ENCODE measurements at places on chromosomes 7 and 10. TPM values are rescaled to one million over a fixed set of nuclear protein-coding genes. Genes with fewer than 3 reads are reported as not detected.

The FGFBP3 gene
- 7.7 TPM for total RNA-seq

DNA sequence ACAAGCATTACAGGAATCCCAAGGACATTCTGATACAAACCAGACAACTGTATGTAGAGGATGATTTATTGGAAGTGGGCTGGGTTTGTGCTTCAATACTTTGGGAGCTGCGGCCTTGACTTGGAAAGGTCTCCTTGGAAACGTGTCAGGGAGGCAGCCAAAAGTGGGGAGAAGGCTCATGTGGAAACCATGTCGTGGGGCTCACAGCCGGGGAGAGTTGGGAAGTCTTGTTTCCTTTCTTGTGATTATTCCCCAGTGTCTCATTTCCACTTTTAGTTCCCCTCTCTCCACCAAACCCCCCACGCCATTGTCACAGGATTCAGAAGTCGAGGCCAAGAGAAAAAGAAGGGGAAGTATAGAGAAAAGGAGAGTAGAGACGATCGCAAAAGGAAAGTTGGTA lies 53.9 kb upstream of the SFMBT2 start:
- no peak for DNase-seq

DNA sequence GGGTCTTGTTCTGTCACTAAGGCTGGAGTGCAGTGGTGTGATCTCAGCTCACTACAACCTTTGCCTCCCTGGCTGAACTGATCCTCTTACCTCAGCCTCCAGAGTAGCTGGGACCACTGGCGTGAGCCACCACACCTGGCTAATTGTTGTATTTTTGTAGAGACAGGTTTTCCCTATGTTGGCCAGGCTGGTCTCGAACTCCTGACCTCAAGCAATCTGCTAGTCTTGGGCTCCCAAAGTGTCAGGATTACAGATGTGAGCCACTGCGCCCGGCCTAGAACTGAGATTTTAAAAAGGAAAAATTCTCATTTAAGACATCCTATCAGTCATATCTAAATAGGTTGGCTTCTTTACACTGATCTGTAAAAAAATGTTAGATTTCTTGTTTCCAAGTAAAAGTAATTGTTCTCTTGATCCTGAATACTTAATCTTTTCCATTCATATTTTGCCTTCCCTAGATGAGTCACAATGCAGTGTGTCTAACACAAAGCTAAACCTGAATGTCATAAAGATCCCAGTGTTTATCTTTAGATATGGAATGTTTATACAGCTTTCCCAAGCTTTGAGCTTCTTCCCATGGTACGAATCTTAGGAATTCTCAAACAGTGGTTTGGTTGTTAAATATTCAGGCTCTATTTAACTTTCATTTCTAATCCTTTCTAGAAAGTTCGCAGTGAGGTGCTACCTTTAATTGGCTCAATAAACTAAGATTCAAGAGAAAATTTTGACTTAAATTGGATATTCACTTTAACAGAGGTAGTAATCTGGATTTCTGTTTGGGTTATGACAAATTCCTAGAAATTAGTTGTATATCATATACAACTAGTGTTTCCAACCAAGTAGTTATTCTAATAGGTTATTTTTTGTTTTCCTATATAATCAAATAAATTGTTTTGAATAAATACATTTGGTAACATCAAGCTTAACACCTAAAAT lies 12.1 kb upstream of the LAMB1 start:
- DNase-seq = no peak

DNA sequence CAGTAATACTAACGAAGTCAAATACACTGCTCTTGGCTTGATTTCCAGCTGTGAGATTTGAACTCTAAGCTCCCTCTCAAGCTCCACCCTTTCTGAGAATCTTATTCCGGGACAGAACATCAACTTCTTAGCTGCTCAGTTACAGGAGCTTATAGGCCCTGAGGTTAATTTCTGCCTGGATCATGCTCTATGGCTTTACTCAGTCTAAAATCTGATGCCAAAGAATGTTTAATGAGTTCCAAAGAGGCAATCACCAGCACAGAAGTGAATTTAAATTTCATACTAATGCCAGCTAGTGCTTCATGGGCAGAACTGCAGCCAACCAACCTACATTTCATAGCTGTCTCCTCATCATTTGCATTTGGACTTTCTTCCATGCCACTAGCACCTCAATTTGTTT lies 707.2 kb downstream of the MAGI2 start:
- no peak for DNase-seq

- no peak for DNase-seq
Measured at GRCh38 chr10:30791197-30791611, 161.7 kb upstream of the LYZL2 start.

GRCh38 chr7:91636129-91636724 lies 244.3 kb downstream of the MTERF1 start:
- DNase-seq = no peak

The ACTR1A gene
- 58.9 TPM for total RNA-seq

The ACTR3C gene
- total RNA-seq = 13.2 TPM

The CNPY1 gene
- total RNA-seq = not detected

DNA sequence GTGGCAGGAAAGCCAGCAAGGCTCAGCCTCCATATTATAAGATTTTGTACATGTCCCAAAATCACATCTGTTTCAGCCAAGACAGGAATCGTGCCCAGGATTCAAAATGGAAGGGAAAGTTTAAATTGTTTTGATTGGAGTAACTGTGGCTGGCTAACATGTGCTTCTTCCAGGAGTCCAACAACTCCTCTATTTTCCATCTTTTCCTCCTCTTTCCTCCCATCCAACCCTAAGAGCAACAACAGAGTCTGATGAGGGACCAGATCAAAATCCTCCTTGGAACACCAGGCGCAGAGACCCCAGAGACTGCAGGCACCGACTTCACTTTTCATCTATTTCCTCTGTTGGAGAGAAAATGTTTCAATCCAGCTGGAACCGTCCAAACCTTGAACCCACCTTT lies 36.0 kb upstream of the SVIL start:
- DNase-seq = no peak
